H1 (cell line): ENCODE measurements at places on chromosomes 11 and 22. TPM values are rescaled to one million over a fixed set of nuclear protein-coding genes. Genes with fewer than 3 reads are reported as not detected.

GRCh38 chr11:65381716-65382032 lies 772 bp downstream of the SLC25A45 start:
- no peak for DNase-seq

The C11orf42 gene
- not detected in 2 replicates for total RNA-seq

DNA sequence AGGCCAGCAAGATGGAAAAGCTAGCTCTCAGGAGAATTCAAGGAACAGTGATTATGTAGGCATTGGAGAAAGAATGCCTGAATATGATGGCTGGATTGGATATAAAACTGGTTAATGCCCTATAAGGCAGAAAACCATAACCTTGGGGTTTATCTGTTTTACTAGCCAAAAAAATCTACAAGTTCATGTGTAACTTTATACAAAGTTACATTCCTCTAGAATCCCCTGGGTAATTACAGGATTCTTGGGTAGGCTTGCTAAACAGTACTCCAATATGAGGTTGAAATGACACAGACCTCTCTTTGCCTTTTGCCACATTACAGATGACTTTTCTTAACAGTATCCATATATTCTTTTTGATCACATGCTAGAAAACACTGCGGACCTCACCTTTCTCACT lies 26.0 kb downstream of the TSPAN18 start:
- no peak for DNase-seq

DNA sequence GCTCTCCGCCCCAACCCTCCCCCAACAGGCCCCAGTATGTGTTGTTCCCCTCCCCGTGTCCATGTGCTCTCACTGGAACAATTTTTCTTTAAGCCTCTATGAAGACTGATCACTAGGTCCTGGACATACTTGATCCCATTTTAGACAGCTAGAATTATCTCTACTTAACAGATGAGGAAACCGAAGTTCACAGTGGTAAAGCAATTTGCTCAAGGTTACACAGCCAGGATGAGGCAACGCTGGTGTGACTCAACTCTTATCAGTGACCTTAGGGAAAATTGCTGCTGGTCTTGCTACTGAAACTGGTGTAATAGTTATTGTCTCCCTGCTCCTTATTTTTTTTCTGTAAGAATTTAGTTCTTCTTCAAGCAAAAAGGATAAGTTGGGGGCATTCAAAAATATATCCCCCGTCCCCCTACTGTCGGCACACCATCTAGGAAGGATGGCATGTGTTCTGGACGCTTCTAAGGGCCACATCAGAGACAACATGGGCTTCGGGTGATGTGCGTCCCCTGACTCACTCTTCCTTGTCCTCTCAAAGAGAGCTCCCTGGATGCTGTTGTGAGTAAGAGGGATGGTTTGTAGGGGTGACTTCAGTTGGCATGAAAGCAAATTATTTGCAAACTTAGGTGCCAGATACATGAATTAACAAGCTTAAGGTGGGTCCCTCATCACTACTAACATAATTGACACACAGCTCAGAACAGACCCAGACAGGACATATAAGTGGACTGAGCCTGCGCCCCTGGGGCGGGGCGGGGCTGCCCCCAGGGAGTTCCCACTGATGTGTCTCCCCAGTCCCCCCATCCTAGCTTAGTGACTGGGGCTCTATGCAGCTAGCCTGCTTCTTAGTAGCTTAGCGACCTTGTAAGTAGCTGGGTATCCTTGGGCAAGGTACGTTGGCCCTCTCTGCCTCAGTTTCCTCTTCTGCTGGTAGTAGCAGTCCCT lies 23.6 kb upstream of the ALX4 start:
- no peak for DNase-seq

GRCh38 chr22:50434849-50435248 lies 40.0 kb downstream of the SBF1 start:
- DNase-seq: no peak

The CRACR2B gene
- total RNA-seq: 26.4 and 29.3 TPM in 2 replicates

- no peak for DNase-seq
These were observed 41.2 kb upstream of the GLYATL1 start for GRCh38 chr11:58898106-58898505.

DNA sequence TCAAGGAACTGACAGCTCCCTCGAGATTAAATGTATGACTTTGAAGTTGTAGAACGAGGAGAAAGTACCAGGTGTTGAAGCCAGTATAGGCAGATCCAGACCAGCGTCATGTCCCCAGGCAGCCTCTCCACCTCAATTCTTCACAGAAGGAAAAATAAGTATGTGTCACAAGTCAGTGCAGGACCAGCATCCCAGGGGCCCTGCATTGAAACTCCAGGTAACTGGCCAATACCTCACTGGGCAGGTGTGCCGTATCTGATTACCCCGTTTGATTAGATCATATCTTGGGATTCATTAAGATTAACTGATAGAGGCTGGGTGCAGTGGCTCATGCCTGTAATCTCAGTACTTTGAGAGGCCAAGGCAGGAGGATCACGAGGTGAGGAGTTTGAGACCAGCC lies 466.7 kb upstream of the B3GAT1 start:
- peak; percentile 32 for DNase-seq
